ENCODE measurements at places on chromosomes 3 and 15.

DNA sequence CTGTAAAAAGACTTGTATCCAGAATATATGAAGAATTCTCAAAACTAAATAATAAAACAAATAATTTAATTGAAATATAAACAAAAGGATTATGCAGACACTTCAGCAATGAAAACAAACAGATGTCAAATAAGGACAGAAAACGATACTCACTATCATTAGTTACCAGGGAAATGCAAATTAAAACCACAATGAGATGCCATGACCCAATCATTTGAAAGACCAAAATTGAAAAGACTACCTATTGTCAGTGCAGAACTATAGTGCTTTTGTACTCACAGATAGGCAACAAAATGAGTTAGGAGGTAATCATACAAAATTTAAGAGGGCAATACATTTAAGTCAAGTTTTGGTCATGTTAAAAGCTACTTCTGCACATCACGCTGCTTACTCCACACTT is 31.6 kb upstream of the OR5K4 start:
- DNase-seq, result no peak

DNA sequence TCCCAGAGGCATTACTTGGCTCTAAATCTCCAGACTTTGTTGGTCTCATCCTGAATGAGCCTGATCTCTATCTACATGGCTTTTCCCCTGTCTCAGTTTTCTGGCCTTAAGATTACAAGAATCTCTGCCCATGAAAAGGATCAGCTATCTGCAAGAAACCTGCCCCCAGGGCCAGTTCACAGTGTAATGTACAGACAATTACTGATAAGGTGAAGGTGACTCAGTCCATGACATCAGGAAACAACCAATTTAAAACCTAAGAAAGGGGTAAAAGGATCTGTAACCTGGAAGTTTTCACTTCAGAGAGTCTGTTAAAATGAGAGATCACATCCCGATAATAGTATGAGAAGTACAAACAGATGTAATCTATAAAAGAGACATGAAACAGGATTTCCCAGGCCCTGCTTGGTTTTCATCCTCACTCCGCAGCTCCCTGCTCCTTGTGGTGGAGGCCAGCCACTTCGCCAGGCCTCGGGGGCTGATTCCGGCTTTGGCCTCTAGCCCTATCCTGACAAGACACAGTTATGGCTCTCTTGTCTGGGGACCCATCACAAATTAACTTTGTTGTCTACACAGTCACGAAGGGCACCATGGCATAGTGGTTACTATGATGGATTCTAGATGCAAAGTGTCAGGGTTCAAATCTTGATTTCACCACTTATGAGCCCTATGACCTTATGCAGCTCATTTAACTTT is 136.9 kb downstream of the THSD4 start:
- no peak for DNase-seq

GRCh38 chr3:123872621-123873020 is 11.5 kb downstream of the MYLK start:
- DNase-seq, result no peak

GRCh38 chr3:70516076-70516475 is 203.6 kb upstream of the MDFIC2 start:
- DNase-seq, result no peak

DNA sequence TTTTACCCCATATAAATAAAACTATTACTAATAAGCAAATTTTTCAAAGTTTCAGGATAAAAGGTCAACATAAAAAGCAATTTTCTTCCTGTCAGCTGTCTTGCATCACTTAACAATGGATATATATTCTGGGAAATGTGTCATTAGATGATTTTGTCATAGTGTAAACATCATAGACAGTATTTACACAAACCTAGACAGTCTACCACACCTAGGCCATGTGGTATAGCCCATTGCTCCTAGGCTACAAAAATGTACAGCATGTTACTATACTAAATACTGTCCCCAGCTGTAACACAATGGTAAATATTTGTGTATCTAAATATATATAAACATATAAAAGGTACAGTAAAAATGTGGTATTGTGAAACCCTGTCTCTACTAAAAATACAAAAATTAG is 156.7 kb downstream of the ANO10 start:
- DNase-seq, result no peak

GRCh38 chr3:172839679-172840078 is 89.2 kb downstream of the ECT2 start:
- DNase-seq, result no peak

DNA sequence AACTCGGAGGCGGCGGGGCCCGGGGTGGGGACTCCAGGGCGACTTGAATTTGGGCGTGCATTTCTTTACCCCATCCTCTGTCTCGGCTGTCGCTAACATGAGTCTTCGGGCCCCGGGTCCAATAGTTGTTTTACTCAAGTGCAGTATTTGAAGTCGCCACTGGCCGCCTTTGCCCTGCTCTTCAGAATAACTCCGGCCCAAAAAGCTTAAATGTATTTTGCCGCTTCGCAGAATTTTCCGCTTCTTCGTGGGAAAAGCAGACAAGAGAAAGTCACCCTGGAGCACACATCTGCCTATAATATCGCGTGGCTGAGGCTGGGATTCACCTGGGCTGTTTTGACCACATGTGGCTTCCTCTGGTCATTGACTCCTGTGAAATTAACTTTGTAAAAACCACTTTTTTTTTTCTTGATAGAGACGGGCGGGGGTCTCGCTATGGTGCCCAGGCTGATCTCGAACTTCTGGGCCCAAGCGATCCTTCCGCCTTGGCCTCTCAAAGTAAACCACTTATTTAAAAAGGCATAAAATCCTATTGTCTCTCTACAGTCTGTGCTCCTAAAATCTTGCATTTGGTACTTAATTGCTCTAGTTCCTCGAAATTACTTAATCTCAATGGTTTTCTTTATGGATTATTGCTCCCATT is 676 bp downstream of the CNOT10 start:
- no peak for DNase-seq

DNA sequence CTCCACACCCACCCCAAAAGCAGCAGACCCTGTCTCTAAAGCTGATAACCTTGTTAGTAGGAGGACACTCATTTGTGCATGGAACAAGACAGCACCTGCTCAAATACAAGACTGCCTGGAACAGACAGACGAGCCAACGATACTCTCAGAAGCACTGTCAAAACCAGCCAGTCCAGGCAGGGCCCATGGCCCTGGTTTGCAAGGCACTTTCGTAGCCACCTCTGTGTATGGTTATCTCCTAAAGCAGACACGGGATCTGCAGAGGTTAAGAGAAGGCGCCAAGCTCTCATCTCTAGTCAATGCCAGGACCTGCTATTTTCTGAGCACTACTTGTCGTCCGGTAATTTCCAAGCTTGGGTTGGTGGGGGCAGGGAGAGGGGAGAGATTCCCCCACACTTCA is 10.5 kb downstream of the NTRK3 start:
- no peak for DNase-seq

GRCh38 chr3:151503074-151503473 is 42.2 kb upstream of the IGSF10 start:
- DNase-seq, result no peak

All from right forelimb (tissue), 1 donor.